ENCODE measurements at places on chromosomes 4 and X.

DNA sequence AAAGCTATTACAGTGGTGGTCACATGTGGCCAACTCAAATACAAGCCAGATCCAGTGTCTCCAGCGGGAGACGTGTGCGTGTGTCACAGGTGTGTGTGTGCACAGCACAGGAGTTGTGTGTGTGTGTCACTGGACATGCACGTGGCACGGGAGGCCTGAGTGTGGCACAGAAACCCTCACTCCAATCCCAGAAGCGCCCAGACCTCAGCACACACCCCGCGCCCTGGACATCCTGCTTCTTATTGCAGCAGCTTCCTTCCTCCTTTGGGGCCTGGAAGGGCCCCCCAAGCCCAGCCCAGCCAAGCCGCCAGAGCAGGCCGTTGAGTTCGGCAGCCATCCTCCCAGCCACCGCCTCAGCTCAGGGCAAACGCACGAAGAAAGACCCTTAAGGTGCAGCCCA, 37.9 kb downstream of the ACOX3 start:
- DNase-seq = no peak

- DNase-seq = no peak
Observed at GRCh38 chr4:2789793-2790582, 2.9 kb upstream of the SH3BP2 start.

DNA sequence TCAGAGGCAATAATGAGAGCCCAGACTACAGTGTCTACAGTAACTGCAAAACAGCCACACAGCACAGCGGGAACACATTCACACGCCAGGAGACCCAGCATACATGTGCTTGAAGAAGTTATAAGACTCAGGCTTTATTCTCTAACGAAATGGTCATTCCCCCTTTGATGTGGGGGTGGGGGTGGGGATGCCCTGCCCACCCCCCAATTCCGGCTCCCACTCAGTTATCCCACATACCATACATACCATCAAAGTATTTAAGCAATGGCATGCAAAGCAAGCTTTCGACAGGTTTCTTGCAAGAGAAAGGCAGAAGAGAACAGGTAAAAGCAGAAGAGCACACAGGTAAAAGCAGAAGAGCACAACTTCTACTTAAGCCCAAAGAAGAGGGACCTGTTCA, 3.6 kb downstream of the MECP2 start:
- no peak for DNase-seq

- no peak for DNase-seq
Observed at GRCh38 chr4:85700362-85700761, 225.4 kb downstream of the ARHGAP24 start.

GRCh38 chr4:41644288-41644914, 104.1 kb downstream of the PHOX2B start:
- peak; percentile 14 for DNase-seq

DNA sequence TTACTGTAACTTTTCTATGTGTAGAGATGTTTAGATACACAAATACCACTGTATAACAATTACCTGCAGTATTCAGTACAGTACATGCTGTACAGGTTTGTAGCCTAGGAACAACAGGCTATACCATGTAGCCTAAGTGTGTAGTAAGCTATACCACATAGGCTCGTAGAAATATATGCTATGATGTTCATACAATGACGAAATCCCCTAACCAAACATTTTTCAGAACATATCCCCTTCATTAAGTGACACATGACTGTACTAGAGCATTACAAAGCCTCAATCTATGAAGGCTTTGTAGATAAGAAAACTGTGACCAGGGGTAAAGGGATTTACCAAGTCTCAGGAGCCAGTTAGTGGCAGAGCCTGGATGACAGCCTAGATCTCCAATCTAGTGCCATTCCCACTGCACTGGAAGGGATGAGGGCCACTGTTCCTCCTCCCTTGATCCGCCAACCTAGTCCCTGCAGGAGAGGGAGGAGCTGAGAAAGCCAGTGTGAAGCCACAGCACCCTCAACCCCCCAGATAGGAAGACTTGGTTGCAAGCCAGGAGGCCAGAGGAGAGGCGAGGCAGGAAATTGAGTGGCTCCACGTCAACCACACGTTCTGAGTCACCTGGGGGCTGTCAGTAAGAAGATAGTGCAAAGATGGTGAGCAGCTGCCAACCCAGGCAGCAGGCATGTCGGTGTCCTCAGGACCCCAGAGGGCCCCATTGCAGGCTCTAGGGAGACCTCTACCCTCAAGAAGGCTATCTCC, 227.7 kb downstream of the BCOR start:
- DNase-seq = peak; percentile 58

DNA sequence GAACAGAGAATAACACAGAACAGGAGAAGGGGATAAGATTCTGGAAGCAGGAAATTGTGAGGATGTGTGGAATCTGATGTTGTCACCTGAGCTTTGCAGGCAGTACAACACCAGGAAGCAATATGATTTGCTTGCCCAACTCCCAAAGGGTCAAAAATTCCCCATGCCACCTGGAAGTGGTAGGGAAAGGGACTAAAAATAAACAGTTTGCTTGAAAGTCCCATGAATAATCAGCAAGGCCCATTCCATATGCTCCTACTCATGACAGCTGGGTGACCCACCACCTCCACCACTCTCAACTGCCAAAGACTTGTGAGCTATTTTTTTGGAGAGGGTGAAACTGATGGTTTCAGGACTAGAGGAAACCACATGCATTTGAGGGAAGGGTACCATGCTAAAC, 168.4 kb downstream of the KCNIP4 start:
- no peak for DNase-seq

DNA sequence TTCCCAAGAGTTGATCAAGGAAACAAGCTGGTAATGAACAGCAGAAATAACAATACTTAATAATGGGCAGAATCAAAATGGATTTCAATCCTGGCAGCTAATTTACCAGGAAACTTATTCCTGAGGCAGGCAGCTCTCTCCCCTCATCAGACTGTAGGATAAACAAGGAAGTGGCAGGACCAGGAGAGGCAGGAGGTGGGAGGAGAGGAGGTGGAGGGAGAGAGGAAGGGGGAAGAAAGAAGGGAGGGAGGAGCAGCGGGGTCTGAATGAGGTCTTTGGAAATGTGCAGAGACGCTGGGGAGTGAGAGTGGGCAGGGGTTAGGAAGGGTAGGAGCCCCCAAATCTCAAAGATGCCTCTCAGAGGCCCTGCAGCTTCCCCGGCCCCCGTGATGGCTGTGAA, 231.5 kb downstream of the BCOR start:
- no peak for DNase-seq

DNA sequence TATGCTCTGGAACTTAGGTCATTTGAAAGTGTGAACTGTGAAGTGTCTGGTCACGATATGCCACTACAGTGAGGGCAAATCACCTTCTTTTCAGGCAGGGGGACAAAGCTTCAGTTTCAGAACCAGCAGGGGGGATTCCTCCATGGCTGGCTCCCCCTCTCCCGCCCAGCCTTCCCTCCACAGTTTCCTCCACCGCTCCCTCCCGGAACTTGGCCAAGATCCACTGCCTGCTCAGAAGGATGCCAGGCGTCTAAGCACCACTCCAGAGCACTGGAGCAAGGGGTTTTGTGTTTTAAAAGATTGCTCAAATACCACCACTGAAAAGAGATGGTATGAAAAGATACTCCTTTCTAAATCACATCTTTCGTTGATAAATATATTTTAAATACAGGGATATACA, 126.9 kb downstream of the ELOVL6 start:
- DNase-seq = no peak

- DNase-seq = no peak
Observed at GRCh38 chr4:21377046-21377445, 571.5 kb downstream of the KCNIP4 start.

DNA sequence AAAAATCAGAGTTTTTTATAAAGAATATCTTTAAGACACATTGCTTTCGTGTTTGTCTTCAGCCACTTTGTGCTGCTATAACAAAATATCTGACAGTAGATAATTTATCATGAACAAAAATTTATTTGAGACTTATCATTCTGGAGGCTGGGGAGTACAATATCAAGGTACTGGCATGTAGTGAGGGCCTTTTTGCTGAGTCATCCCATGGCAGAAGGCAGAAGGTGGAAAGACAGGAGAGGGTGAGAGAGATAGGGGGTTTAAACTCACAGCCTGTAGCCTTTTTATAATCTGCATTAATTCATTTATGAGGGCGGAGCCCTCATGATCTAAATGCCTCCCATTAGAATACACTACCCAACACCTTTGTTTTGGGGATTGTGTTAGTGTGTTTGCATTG, 431.2 kb upstream of the FAM47C start:
- no peak for DNase-seq

GRCh38 chr4:133268205-133268604, 119.1 kb downstream of the PCDH10 start:
- DNase-seq = no peak

DNA sequence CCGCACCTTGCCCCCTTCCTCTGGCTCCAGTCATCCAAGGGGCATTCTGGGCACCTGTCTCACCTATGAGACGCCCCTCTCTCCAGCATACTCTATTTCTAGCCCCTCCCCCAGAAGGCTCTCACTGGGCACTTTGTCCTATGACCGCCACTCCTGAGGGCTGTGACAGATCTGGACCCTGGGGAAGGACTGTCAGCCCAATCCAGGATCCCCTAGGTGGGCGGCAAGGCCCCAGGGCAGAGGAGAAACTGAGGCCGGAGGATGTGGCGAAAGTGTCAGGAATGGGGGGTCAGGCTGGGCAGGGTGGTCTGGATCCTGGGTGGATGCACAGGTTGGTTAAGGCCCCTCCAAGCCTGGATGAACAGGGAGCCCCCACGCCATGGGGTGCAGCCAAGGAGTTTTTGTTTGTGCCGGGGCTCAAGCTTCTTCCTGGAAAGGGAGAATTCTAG, 16.2 kb upstream of the NAT8L start:
- no peak for DNase-seq

- no peak for DNase-seq
Observed at GRCh38 chrX:30935985-30936384, 46.9 kb upstream of the TAB3 start.

DNA sequence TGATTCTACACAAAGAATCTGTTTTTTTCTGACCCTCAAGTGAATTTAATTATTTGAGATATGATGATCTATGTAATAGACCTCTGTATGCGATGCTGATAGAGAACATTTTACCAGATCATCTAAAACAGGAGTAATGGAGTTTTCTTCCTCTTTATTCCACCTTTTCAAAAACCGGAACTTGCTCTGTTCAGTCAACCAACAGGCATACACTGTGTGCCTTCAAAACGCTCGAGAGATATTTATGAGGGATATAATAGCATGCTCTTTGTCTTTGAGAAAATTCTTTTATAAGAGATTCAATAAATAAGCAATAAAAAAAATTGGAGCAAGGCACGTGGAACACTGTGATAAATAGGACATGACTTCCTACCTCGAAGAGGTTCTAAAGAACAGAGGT, 2.0 kb downstream of the NYX start:
- DNase-seq = no peak

GRCh38 chr4:74444891-74445642, at the start of gene AREG:
Gene AREG (plus strand): TSS chr4:74445136. CDS start chr4:74445346, 210 bp downstream.
- peak; percentile 64 for DNase-seq

DNA sequence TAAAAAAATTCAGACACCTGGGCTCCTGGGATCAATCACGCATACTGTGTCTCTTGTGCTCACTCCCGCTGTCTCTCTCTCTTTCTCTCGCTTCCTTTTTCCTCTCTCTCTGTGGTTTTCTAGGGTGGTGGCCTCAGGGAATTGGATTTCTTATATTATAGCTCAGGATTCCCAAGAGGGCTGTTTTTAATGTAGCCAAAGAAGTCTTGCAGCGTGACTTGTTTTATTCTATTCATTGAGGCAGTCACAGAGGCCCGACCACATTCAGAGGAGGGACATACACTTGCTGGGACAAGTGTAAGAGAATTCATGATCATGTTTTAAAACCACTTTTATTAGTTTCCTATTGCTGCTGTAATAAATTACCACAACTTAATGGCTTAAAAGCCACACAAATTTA, 59.4 kb downstream of the HPF1 start:
- no peak for DNase-seq

- DNase-seq = no peak
Observed at GRCh38 chrX:139759637-139760036, 51.7 kb upstream of the MCF2 start.

DNA sequence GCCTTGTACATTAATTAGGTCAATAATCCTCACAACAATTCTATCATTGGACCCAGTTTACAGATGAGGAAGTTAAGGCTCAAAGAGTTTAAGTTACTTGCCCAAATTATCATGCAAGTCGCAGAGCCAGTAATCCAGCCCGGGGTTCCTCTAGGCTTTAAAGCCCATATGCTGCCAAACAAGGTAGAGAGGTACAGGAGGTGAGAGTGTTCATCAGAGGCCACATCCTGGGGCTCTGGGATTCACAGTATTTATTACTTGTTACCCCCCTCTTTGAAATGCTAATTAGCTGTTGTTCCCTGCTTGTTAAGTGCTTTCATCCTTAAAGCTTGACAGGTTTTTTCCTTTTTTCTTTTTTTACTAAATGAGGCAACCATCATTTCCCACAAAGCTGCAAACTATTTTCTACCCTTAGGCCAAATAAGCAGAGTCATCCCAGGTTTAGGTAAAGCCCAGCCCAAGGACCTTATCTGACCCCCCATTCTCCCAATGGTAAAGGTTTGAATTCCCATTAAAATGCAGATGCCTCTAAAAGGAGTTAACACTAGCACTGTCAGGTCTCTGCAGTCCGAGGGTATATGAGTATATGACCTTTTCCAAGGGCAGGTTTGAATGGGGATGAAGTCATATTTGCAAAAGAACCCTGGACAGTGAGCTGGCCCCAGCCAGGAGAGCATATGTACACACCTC, 150.3 kb downstream of the SOX3 start:
- DNase-seq = no peak

- no peak for DNase-seq
Observed at GRCh38 chr4:170004651-170005295, 21.4 kb downstream of the MFAP3L start.

DNA sequence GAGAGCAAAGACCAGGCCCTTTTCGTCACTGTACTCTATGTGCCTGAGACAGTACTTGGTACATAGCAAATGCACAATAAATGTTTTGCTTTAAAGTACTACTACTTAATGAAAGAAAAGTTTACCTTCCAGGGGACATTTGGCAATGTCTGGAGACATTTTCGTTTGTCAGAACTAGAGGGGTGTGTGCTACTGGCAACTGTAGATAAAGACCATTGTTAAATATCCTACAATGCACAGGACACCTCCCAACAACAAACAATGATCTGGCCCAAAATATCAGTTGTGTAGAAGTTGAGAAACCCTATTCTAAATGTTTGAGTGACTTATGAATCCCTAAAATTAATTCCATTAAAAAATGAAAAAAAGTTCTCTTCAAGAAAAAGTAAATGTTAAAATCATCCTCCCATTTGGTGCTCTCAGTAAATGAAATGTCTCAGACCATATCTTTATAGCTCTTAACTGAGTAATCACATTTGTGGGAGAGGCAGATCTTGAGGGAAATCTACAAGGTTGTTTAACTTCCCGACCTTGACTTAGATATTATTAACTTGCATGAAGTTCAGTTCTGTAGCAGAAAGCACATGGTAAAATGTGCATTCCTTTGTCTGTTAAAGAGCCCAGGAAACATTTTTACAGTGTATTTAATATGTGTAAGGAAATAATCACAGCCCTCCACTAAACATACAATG, 18.5 kb downstream of the EGFL6 start:
- no peak for DNase-seq

DNA sequence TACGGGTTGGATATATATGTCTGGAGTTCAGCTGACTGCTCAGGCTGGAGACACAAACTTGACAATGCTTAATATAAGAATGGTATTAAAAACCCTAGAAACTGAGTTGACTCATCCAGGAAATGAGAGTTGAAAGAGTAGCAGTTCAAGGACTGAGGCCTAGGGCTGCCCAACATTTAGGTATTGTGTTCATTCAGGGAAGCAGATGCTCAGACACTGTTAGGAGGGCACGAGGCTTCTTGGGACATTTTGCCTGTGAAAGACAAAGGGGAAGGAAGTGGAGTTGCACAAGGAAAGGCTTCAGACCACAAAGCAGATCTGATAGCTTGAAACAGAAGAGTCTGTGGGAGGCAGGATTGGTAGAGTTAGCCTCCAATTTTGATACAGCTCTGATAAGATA, 52.0 kb upstream of the HS3ST1 start:
- no peak for DNase-seq

Measured in stimulated activated CD4-positive, alpha-beta T cell treated with anti-CD3 and anti-CD28 coated beads, Interleukin-1b, Interleukin-23, amount 100 ng/mL, for 24 hours (primary cell).